Right lobe of liver (tissue), 6 donors: ENCODE measurements at places on chromosomes 13 and 19. TPM values are rescaled to one million over a fixed set of nuclear protein-coding genes. Genes with fewer than 3 reads are reported as not detected.

The GAPDHS gene
- not detected for total RNA-seq

The PNMA8C gene
- total RNA-seq: not detected

The FCHO1 gene
- total RNA-seq: 1.4 TPM

The PLPPR2 gene
- 7.1 TPM for total RNA-seq

The TMEM38A gene
- 6.8 TPM for total RNA-seq

DNA sequence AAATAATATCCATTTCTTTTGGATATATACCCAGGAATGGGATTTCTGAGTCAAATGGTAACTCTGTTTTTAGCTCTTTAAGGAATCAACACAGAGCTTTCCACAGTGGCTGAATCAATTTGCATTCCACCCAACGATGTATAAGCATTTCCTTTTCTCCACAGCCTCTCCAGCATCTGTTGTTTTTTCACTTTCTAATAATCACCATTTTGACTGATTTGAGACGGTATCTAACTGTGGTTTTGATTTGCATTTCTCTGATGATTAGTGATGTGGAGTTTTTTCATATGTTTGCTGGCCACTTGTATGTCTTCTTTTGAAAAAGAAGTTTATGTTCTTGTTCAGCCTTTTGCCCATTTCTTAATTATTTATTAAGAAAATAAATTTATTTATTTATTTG is 352.2 kb upstream of the OBI1 start:
- no peak for DNase-seq

GRCh38 chr19:40231544-40232424 is 5.3 kb upstream of the CCNP start:
- DNase-seq: peak; percentile 88

DNA sequence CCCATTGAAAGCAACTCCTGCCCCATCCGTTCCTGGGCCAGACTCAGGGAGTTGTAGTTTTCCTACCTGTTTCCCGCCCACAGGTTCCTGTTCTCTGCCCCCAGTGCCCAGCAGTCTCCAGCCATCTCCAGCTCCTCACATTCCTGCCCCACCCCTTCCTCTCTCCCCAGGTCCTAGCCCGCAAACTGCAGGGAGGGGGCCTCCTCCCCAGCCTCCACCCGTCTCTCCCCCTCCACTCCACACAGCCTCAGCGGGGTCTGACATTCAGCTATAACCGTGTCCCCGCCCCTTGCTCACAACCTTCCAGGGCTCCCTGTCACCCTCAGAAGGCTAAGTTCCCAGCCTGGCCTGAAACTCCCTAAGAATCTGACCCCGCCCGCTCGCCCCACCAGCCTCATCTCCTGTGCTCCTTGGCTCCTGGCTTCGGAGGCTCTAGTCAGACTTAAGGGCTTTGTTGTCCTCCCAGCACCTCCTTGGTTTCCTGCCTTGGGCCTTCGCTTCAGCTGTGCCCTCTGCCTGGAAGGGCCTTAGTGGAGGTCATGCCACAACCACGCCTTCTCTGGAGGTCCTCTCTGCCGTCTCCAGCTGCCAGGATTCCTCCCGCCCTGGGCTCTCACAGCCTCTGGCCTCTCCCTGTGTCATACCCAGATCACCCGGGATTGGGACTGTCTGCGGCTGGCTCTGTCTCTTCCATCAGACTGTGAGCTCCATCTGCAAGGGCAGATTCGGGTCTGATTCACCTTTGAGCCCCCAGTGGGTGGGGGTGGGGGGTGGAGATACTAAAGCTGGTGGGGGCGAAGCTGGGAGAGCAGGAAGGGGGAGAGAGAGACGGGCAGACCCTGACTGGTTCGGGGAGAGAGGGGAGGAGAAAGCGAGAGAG is 5.1 kb upstream of the SPACA6 start:
- DNase-seq: no peak

- peak; percentile 92 for DNase-seq
Observed at GRCh38 chr13:98476538-98476966, 100.4 kb downstream of the STK24 start.

DNA sequence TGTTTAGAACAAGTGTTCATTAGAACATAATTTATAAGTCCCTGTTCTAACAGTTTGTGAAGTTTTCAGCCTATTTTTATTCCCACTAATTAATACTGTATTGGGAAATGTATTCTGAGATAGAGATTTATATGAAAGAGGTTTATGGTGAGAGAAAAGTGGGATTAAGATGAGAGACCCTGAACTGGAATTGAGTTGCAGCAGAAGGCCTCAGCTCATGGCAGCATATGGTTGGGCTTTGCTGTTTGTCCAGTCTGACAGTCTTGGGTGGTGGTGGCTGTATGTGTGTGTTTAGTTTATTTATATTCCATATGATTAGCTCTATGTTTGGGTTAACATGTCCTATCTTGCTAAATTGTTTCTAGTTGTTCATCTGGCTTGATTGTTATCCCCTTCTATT is 575.1 kb downstream of the SLITRK5 start:
- DNase-seq: no peak

GRCh38 chr13:111278258-111278657 is 42.2 kb upstream of the TEX29 start:
- no peak for DNase-seq

GRCh38 chr13:61358599-61358998 is 57.0 kb downstream of the PCDH20 start:
- no peak for DNase-seq
